ENCODE measurements at places on chromosomes 4 and X.

DNA sequence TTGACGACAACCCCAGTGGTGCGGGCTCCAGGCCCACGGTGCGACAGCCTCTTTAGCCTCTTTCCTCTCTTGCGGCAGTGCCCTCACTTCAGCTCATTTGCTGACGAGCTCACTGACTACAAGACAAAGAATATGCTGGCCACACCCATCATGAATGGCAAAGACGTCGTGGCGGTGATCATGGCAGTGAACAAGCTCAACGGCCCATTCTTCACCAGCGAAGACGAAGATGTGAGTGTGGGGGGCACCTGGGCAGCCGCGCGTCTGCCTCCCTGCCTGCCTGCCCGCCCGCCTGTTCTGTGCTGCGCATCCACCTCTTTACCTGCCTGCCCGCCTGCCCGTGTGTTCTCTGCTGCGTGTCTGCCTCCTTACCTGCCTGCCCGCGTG, 9.2 kb downstream of the PDE6B start:
- no peak for DNase-seq

- no peak for DNase-seq
These were observed 1044.2 kb upstream of the FTHL17 start for GRCh38 chrX:32116047-32116446.

- DNase-seq: no peak
These were observed 26.5 kb downstream of the SLC10A7 start for GRCh38 chr4:146495269-146495668.

DNA sequence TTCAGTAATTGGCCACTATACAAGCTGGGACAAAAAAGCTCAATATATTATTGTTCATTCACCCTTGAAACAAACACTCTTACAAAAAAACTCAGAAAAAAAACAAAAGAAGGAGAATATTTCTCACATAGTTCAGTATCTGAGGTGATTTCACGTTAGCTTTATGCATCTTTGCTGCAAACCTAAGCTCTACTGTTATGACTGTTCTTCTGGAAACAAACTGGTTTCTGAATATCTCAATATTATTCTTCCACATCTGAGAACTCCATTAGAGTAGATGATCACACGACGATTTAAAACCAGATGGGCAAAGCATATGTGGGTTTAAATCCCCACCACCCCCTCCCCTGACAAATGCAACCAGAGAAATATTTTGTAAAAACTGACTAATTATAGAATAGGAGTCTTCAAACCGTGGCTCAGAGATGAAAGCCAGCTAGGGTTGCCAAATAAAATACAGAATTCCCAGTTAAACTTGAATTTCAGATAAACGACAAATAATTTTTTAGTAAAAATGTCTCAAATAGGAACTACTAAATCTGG, 182.0 kb upstream of the FAM241A start:
- no peak for DNase-seq

- no peak for DNase-seq
These were observed 36.6 kb downstream of the MAGEE2 start for GRCh38 chrX:75748431-75748830.

DNA sequence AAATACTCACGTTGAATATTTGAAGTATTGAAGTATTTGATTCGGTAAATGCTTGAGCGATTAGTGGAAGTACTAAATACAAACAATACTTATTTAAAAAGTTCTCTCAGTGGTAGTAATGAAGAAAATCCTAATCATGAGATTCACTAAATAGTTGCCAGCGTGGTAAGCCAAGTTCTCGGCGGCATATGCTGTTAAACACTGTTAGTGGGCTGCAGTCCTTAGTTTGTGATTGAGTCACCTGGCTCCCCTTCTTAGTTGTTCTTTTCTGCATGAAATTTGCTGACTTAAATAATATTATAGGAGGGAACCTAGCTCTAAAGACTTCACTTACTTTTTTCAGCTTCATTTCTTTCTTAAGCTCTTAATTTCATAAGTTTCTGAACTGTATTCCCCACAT, 51.4 kb downstream of the STIM2 start:
- no peak for DNase-seq

DNA sequence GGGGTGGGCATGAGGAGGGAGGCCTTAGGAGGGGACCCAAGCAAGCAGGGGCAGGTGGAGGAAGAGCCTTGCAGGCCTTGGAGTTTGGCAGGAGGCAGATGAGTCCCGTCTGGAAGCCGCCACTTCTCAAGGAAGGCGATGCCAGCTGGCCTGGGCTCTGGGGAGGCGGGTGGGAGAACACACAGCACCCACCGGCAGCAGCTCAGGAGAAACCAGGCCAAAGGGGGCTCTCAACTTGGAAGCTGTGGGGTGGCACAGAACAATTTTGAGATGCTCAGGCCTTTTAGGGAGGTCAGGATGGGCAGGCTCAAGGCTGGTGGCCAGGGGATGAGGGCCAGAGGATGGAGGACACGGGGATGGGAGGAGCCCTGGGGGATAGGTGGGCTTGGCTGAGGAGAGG, 11.6 kb upstream of the DUSP9 start:
- DNase-seq: no peak

DNA sequence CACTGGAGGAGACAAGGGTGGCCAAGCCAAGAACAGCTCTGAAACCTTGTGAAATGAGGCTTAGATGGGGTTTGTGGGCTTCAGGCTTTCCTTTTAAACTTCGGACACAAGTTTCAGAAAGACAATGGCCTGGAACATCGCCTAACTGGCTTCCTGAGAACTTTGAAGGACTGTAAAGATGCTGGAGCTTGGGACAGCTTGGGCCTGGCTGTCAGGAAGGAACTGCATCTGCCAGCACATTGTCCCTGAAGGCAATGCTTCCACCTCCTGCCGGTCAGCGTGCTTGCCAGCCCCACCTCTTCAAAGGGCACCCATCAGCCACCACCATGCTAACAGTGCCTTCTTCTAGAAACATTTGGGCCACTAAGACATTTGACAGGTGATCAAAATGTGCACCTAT, 107.9 kb downstream of the DRD5 start:
- DNase-seq: no peak

DNA sequence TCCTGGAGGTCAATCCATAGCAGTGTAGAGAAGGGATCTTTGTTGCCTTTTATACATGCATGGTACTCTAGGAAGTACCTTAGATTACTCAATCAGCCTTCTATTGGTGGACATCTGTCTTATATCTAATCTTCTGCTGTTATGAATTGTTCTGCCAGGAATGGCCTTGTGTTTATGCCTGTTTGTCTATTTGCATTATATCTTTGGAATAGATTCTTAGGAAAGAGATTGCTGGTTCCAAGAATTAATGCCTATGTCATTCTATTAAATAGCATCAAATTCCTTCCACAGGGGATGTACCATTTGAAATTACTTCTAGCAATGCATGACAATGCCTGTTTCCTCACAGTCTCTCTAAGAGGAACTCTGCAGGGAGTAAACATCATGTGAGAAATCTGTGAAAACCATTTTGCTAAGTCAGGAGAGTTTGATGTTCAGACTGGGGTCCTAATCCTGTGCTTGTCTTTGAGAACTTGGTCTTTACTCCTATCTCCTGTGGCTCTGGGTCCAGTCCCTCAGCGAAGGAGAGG, 42.5 kb downstream of the BEX3 start:
- DNase-seq: no peak

GRCh38 chr4:108881986-108882385, 119.1 kb upstream of the ETNPPL start:
- no peak for DNase-seq

DNA sequence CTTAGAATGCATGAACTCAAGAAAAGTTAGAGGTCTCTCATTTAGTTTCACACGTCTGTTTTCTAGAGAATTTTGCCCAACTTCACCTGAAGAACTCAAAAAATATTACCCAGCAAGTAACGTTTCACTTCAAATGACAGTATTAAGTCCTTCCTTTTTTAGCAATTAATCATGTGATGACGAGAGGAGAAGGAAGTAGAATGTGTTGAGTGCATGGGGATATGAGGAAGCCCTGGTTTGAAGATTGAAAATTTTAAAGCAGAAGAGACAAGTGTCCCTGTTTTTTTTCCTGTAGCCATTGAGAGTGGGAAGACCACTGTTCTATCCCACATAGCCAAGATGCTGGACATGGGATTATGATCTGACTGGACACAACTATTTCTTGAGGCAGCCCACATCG, 406.3 kb upstream of the CPEB2 start:
- no peak for DNase-seq

GRCh38 chr4:7198440-7199128, 6.2 kb downstream of the SORCS2 start:
- no peak for DNase-seq

DNA sequence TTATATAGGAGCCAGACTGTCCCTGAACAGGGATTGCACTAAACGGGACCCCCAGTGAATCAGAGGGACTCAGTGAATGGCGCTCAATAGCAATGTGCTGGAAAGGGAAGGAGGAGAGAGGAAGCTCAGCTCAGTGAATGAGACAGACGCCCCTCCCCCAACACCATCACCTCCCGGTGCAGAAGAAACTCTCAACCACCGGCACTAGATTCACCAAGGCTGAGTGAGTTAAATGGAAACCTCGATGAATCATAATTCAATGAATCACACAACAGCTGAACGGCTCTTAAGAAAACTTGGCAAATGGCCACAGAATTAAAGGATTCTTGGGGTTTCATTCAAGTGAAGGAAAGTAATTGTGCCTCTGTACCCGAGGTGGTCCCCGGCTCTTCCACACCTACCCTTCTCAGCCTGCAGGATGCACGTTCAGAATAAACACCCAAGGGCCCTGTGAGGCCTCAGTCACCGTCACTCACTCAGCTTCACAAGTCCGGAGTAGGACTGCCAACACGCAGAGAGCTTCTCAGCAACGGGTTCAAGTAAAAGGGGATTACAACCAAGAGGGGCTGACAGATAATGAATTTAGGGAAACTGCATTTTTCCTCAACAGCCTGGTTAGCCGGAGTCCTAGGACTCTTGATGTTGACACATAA, 29.3 kb downstream of the CRMP1 start:
- peak; percentile 57 for DNase-seq

GRCh38 chrX:127568691-127569090, 483.5 kb downstream of the ACTRT1 start:
- DNase-seq: no peak

- peak; percentile 53 for DNase-seq
These were observed 162.3 kb upstream of the MAMLD1 start for GRCh38 chrX:150200820-150201287.

DNA sequence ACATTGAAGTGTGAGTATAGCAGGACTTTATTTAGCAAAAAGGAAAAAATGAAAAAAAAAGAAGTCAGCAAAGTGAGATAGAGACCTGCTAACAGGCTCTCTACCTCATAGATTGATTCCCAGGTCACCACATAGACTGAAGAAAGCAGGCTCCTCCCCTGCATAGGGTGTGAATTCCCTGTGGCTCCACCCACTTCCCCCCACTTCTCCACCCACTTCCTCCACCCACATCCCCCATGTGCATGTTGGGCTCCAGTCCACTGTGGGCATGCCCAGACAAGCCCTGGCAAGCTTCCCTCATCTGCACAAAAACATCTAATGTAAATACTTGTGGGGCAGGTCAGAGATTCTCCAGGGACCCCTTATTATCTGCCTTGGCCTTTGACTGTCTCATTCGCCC, 97.8 kb downstream of the TMEM47 start:
- DNase-seq: no peak

GRCh38 chr4:187357821-187358220, 634.2 kb upstream of the FAT1 start:
- no peak for DNase-seq

DNA sequence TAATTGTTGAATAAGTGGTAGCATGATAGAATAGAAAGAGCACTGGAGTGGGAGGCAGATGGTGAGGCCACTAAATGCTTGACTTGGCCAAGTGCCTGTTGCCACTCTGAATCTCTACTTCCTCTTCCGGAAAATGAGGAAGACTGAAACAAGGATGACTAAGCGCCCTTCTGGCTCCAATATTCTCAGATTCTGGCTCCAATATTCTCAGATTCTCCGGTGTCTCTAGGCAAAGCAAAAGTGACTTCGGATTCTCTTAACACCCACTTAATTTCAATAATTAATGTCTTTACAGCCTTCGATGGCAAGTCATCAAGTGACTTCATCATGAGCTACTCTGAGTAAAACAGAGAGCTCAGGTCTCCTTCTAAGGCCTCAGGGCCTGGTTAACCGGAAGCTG, 402.2 kb upstream of the FGF13 start:
- no peak for DNase-seq

DNA sequence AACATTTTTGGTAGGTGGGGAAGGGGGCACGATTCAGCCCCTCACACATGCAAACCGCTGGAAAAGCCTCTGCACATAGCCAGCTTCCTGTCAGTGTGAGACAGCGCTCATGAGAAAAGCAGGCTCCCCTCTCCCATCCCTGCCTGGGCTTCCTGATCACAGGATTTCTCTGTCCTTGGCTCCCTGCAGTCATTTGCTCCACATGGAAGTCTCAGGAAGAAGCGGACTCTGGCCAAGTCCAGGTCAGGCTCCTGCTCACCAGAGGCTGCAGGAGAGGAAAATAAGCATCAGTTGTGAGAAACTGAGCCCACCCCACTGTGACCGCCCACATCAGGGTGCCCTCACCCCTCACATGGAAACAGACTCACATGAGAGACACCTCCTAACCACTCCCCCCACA, 664.3 kb upstream of the TENM3 start:
- DNase-seq: no peak

DNA sequence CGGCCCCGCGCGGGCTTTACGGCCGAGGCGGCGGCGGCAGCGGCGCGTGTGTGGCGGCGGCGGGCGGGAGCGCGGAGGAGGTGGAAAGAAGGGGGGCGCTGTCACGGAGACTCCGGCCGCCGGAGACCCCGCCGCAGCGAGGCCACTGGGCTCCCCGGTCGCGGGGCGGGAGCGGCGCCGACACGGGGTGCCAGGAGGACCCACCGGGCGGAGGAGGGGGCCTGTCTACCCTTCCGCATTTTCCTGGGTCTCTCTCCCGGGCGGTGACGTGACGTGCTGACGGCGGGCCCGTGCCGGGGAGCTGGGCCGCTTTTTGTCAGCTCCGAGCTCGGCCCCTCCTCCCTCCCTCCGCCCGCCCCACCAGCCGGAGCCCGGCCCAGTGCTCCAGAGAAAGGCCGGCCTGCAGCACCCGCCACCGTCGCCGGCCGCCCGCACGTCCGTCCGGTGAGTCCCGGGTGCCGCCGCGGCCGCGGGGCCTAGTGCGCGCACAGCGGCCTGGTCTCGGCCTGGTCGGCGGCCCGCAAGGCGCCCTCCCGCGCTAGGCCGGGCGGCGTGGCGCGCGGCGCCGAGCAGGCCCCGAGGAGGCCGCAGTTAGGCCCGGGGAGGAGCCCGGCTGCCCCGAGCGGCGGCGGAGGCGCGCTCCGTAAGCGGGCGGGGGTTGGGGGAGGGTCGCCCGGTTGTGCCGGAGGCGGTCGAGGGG, at the start of gene ZFX:
TSS of gene ZFX (plus strand) at position 379 of the 700 bp plus-strand sequence. CDS start 23,014 bp downstream, outside the sequence.
- DNase-seq: peak; percentile 56

GRCh38 chr4:54942721-54943120, 182.7 kb downstream of the KDR start:
- peak; percentile 36 for DNase-seq

DNA sequence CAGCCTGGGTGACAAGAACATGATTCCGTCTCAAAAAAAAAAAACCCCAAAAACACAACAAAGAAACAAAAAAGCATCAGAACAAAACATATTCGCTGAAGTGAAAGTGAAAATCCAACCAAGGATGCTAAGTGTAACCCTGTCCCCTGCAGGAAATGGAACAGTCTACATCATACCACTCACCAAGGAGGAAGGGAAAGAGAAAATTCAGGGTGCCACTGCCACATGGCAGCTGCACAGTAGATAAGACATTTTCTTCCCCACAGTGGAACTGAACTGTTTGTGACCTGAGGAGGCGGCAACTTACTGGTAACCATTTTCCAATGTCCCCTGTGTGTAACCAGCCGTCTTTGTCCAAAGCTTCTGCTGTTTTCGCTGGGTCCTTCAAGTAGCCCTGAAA, 28.2 kb upstream of the CENPU start:
- peak; percentile 26 for DNase-seq

Measured in stimulated activated CD4-positive, alpha-beta T cell treated with anti-CD3 and anti-CD28 coated beads, Interleukin-4, amount 100 ng/mL, for 24 hours (primary cell).